ENCODE measurements at places on chromosomes 16 and 17. TPM values are rescaled to one million over a fixed set of nuclear protein-coding genes. Genes with fewer than 3 reads are reported as not detected.
A peak's percentile ranks its signal among the peaks of the same experiment; 100 is the strongest.

GRCh38 chr16:19645557-19645981 lies 72.5 kb downstream of the KNOP1 start:
- no peak for DNase-seq

DNA sequence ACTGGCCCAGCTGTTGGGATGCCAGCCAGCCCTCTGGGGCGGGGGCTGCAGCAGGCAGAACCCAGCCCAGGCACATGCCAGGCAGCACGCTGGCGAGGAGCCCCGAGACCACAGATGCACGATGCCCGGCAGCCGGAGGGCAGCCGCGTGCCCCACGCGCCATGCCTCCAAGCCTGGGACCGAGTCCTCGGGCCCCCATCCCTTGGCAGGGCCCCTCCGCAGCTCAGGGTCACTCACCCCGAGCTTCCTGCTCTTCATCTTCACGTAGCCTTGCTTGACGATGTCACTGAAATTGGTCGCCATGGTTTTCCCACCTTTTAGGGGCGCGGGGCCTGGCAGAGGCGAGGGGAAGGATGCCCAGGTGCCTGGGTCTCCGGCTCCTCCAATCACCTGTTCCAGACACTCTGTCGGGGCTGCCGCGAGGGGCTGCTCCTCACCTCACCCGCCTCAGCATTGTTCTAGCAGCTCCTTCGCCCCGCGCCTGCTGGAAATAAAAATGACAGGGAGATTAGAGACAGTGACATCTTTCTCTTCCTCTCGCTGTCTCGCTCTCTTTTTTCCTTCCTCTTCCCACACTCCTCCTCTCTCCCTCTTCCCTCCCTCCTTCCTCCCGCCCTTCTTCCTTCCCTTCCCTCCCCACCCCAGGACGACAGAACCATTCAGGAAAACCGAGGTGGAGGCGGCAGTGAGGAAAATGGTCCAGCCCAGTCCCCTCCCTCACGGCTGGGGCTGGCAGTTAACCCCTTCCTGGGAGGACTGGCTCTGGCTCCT lies 6.9 kb downstream of the DOK4 start:
- DNase-seq = no peak

DNA sequence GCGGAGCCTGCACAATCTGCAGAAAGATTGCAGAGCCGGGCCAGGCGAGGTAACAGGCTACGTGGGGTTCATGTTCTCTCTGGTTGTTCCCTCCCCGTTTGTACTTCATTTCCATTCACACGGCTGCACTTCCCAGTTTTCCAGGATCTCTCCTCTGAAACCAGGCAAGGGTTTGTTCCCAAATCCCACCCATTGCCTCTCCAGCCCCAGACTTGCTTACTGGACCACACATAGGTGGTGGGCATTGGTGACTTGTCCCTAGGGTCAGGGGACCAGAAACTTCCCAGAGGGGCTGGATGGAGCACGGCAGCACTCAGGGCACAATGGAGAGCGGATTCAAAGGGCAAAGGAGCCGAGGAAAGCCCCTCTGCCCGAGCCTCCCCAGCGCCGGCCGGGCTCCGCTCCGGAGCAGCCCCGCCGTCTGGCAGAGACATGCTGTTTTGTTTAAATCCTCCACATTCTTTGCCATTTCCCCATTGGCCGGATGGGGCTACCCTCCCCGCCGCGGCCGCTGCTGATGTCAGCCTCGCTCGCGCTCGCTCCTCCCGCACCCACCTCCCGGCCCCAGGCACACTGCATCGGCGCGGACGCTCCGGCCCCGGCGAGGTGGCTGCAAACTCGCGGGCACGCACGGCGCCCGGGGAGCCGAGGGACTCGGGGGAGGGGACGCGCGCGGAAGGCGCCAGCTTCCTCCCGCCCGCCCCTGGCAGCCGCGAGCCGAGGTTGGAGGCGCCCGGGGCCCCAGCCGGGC lies at the start of gene PITPNC1:
Gene PITPNC1, plus strand, starts transcription at position 545 of the 751 bp plus-strand sequence.
- DNase-seq = peak; percentile 82

DNA sequence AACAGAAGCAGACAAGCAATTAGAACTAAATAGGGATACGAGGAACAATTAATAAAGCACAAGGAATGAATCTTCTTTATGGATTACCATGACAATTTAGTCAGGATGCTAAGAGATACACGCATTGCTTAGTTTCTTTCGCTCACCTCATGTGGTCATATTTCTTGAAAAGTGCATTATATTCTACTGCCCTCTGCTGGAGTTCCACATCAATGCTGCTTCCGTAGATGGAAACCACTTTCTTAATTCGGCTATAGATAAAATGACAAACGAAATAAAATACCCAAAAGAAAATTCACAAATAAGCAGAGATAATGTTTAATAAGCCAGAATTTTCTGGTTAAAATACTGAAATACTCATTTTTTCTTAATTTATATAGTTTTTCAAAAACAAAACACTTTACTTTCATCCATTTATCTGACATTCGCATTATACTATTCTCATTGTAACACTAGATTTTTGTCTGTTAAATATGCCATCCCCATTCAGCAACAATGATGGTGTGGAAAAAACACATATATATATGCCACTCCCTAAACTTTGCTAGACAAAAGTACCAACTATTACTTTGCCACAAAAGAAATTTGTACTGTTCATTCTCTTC lies 22.0 kb upstream of the PHLPP2 start:
- DNase-seq = no peak

- DNase-seq = no peak
These were observed 6.6 kb upstream of the ABCA5 start for GRCh38 chr17:69333561-69333960.

The SECTM1 gene
- total RNA-seq = 3.7 TPM

The XYLT1 gene
- total RNA-seq = 15.7 TPM

The CANT1 gene
- 71.8 TPM for total RNA-seq
